Stimulated activated CD4-positive, alpha-beta T cell treated with anti-CD3 and anti-CD28 coated beads, TNF-alpha, amount 100 ng/mL, for 1 hour (primary cell): ENCODE measurements at places on chromosomes 3 and 15.

- DNase-seq = no peak
Measured at GRCh38 chr3:42711491-42712343, 9.1 kb upstream of the HHATL start.

- DNase-seq = no peak
Measured at GRCh38 chr3:145865399-145866018, 295.5 kb downstream of the PLOD2 start.

GRCh38 chr15:74604983-74605794 lies 10.4 kb upstream of the CLK3 start:
- DNase-seq = no peak

GRCh38 chr15:100903168-100903554 lies 16.0 kb upstream of the LRRK1 start:
- no peak for DNase-seq

- no peak for DNase-seq
Measured at GRCh38 chr3:13325892-13326443, 94.2 kb downstream of the NUP210 start.

GRCh38 chr3:142904639-142905436 lies 16.0 kb upstream of the PCOLCE2 start:
- DNase-seq = no peak

DNA sequence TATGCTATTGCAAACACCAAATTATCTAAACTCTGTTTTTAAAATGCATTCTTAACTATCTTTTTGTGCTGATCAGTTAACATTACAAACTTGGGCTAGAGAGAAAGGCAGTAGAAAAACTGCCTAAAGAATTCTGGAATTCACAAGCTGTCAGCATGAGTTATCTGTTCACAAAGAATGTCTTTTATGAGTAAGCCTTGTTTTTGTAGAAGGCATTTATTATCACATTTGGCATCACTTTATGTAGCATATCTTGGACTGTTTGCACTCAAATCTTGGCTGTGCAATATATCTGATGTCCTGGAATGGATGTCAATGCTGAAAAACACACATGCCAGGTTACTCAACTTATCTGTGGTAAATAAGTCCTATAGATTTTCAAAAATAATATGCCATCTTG lies 15.5 kb upstream of the BCHE start:
- no peak for DNase-seq

DNA sequence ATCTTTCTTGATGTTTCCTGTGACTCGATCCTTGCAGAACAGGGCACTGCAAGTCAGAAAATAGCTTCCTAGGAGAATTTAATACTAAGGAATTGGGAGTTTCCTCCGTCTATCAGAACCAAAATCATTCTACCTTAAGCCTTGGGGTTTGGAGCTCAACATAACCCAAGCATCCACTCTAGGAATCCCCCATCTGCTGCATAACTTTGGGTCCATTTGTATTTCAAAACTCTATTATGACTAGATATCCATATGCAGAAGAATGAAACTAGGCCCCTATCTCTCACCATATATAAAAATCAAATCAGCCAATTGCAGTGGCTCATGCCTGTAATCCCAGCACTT lies 61.7 kb upstream of the AKAP13 start:
- no peak for DNase-seq

- no peak for DNase-seq
Measured at GRCh38 chr3:13210221-13210975, 137.2 kb upstream of the IQSEC1 start.

DNA sequence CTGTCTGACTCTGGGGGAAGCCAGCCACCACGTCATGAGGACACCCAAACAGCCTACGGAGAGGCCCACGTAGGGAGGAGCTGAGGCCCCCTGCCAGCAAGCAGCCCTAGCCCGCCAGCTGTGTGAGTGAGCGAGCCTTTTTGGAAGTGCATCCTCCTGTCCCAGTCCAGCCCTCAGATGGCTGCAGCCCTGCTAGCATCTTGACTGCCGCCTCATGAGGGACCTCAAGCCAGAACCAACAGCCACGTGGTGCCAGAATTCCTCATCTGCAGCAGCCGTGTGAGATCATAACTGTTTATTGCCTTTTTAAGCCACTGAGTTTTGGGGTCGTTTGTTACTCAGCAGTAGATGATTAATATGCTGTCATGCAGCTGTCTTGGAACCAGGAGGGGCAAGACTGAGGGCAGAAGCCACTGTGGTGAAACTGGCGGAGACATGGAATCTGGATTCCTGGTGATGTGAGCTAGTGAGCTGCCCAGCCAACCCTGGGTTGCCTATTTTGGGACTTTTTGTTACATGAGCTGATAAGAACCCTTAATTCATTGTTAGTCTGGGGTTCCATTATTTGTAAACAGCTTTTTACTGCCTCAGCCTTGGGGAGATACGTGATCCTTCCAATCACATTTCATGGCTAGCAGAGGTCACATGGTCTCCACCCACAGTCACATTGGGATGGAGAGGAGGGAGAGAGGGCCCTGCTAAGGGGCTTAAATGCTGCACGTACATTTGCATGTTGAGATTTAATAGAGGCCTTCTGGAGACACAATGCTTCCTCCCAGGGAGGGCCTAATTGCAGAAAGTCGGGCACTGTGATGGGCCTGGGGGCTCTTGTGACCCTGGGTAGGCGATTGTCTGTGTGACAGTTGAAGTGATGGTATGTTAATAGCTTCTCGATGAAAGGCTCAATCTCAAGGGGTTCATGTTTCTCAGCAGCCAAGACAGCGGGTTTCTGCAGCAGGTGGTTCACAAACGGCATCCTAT lies 73.8 kb downstream of the RPLP1 start:
- no peak for DNase-seq

GRCh38 chr3:141094790-141095545 lies 43.8 kb downstream of the SPSB4 start:
- DNase-seq = no peak

DNA sequence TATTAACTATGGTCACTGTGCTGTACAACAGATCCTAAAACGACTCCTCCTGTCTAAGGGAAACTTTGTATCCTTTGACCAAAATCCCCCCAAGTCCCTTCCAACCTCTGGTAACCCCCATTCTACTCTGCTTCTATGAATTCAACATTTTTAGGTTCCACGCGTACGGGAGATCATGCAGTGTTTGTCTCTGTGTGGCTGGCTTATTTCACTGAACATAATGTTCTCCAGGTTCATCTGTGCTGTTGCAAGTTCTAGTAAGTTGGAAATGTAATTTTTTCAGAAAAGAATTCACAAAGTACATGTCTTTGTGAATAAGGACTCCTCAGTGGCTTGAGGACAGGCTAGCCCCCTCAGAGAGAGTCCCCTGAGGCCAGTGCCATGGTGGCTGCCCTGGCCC lies 66.1 kb downstream of the ATP10A start:
- DNase-seq = no peak

DNA sequence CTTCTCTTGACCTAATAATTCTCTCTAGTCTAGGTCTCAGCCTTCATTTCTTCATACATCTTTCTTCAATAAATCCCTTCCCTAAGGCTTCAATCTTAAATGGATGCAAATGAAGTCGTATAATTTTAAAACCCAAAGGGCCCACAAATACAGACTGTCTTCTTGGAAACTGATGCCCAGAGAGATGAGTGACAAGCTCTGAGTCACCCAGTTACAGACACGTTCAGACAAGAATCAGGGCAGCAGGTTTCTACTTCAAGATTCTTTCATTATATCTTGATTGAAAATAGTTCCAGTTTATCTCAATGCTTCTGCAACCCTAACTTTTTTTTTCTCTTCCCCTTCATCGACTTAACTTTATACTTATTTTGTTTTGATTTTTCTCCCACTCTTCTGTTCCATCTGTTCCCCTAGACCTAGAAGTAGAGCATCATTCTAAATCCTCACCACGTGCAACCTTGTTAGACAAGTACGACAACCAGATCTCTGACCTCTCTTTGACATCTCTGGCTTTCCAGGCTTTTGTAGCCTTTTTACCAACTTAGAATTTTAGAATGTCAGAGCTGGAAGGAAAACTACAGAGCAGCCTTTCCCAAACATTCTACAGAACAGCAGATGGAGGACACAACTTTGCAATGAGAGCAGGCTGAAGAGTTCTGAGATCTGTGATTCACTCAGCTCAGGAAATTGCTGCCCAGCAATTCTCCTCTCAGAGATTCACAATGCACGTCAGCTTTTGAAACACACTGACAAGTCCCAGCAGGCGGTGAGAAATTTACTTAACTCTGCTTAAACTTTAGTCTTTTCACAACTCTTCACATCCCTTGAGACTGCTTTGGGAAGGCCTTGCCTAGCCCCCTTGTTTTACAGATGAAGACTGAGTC lies 25.3 kb downstream of the NCEH1 start:
- DNase-seq = no peak

GRCh38 chr3:25552251-25552650 lies 112.5 kb downstream of the TOP2B start:
- no peak for DNase-seq

GRCh38 chr3:155704061-155704460 lies 40.8 kb downstream of the PLCH1 start:
- no peak for DNase-seq

GRCh38 chr15:67133738-67134066 lies 68.3 kb downstream of the SMAD3 start:
- DNase-seq = no peak

- DNase-seq = no peak
Measured at GRCh38 chr15:93359425-93360131, 270.6 kb upstream of the RGMA start.

DNA sequence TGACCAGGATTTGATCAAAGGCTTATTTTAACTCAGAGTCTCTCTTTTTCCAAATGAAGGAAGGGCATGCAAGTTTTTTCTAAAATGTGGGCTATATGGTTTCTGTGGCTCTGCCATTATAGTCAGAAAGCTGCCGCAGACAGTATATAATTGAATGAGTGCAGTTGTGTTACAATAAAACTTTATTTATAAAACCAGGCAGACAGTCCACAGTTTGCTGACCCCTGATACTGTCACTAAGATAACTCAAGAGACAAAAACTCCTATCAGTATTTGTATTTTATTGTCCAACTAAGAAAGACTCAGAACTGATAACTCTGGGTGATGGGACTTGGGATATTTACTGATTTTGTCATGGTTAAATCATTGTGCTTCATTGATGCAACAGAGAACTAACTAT lies 4.9 kb downstream of the ALDH1A2 start:
- DNase-seq = no peak

DNA sequence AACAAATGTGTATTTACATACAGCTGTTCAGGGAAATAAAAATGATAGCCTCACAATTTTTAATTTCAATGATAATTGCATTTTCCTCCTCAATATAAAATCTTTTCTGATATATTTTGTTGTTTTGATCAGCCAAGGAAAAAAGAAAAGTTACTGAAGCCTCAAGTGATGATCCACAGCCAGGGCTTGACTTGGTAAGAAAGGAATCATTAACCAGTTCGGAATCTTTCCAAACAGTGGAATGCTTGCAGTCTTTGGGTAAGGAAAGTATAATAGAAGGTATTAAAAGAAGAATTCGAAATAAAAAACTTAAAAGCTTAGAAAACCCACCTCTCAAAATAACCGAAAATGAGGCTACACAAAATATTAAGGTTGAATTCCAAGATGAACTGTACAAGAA lies 1.0 kb downstream of the TOPAZ1 start:
- DNase-seq = no peak

- DNase-seq = no peak
Measured at GRCh38 chr3:148089171-148089570, 608.5 kb upstream of the AGTR1 start.

- no peak for DNase-seq
Measured at GRCh38 chr3:88032245-88032644, 26.6 kb downstream of the CGGBP1 start.

DNA sequence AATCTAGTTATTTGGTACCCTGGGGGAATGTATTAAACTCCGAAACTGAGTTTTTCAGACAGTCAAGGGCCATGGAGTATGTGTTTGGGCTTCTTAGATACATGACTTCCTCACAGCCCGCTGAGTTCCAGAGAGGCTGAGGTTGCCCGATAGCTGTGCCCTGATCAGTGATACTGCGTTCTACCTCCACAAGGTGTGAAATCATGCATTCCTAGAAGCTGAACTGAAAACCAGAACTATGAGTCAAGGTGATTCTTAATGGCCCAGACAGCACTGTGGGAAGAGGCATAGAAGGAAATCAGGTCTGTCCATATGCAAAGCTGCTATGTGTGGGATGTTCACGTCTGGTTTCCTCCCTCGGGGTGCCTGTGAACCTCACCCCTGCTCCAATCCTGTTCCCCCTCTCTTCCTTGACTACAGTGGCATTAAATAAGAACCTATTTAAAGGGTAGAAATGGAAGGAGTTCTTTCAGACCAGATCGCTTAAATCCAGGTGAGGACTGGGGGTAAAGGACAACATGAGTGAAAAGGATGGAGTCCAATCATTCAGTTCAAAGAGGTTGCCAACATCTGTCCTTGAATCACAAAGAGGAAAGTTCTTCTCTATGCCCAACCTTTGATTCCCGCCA lies 74.3 kb downstream of the MYO1E start:
- DNase-seq = no peak

- DNase-seq = no peak
Measured at GRCh38 chr3:144242747-144243146, 271.1 kb downstream of the DIPK2A start.

- DNase-seq = no peak
Measured at GRCh38 chr3:49841126-49841696, 15.2 kb downstream of the TRAIP start.

DNA sequence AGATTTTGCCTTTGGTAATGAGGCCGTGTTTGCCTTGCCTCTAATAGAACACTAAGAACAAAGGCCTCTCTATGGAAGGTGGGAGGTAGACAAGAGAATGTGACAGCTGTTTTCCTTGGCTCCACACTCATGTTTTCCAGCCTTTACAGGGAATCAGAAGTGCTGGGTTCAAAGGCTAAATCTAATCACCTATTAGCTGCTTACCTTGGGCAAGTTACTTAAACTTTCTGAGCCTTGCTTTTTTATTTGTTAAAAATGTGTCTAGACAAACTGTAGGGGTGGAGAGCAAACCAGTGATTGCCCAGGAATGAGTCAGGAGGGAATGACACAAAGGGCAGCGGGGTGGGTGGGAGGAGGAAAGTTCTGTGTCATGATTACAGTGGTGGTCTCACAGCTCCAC lies 179.0 kb downstream of the P3H2 start:
- no peak for DNase-seq

GRCh38 chr15:35546511-35547381 lies 781 bp upstream of the DPH6 start:
- DNase-seq = no peak

- DNase-seq = no peak
Measured at GRCh38 chr3:16365491-16366128, 100.6 kb downstream of the OXNAD1 start.

DNA sequence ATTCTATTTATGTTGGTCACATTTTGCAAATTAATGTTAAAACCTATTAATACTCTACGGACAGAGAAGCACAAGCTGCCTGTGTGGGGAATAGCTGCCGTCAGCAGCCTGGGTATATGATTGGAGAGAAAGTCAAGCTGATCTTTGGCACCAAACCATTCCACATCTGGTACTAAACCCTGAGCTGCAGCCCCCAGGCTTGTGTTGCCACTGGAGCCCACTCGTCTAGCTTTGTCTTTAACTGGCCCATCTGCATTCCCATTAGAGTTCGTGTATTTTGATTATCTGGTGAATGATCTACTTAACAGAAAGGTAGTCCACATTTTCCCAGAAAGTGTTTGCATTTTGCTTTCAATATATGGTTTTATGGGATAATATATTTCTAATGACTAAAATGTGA lies 5.4 kb downstream of the NDUFB4 start:
- DNase-seq = no peak
